Globus pallidus (tissue), 1 donor: ENCODE measurements at places on chromosomes 7 and 10.

DNA sequence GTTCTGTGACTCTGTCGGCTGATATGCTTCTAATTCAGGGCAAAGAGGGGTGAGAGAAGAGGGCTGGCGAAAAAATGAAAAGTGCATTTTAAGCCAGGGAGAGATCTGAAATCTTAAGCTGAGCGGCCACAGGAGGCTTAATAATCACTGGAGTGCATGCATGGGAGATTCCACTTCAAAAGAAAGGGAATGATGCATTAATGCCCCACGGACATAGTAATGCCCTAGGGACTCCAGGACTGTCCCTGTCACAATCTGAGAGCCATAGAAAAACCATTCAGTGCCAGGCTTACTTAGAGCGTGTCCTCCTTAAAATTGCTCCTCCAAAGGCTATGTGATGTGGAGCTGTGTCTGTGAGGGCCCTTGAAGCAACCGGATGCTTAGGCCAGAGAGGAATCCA is 75.1 kb downstream of the NHLRC2 start:
- DNase-seq, result no peak

- DNase-seq, result no peak
Observed at GRCh38 chr7:95041031-95041430, 133.6 kb downstream of the PPP1R9A start.

GRCh38 chr10:97708976-97709946 is 4.3 kb upstream of the MARVELD1 start:
- peak; percentile 47 for DNase-seq

DNA sequence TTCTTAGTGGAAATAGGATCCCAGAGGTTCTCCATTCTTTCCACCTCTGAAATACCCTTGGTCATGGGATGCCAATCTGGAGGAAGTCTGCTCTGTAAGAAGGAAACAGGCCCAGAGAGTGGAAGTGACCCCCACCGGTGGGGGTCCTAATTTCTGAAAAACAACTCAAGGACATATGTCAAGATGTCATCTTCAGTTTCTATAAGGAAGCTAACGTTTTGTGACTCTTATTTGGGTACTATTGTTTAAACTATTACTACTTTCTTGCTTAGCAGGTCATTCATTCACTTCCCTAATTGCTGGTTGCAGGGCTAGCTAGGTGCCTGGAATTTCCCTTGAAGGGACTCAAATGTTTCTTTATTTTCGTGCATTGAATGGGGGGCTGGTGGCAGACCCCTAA is 1.9 kb upstream of the ZNF775 start:
- DNase-seq, result no peak

- DNase-seq, result peak; percentile 49
Observed at GRCh38 chr10:604716-605631, 84.5 kb downstream of the DIP2C start.

DNA sequence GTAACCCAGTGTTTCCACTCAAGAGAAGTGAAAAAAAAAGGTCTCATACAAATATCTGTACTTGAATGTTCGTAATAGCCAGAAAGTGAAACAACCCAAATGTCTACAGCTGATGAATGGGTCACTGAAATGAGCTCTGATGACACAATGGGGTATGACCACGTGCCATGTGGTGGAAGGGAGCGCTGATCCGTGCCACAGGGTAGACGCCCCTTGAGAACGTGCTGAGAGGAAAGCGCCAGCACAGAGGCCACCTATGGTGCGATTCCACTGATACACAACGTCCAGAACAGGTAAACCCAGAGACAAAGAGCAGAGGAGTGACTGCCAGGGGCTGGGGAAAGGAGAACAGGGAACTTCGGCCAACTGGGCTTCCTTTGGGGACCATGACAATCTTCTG is 50.3 kb downstream of the MAD1L1 start:
- DNase-seq, result no peak

- DNase-seq, result no peak
Observed at GRCh38 chr7:148623586-148624282, 33.2 kb downstream of the C7orf33 start.

DNA sequence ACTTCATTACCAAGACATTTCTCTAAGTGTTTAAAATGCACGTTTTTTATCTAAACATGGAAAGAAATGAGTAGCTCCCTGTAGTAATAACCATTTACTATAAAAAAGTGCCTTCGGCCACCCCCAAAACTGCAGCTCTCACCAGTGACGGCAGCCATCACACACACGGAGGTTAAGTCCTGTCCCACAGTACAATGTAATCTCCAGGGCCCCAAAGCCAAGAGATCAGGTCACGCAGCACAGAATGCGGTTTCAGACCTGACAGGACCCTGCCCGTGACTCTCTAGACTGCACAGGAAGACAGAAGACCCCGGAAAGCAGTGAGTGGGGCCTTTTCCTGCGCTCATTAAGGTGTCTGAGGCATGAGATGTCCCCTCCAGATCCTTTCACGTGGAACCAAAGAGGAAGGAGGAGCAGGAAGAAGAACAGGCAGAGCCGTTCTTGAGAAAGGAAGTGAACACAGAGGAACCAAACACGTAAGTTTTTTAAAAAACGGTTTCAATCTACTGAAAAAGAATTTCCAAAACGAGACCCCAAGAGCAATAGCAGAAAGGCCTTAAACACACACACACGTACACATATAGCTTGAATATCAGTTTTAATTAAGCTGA is 125.7 kb downstream of the ZMYND11 start:
- no peak for DNase-seq

DNA sequence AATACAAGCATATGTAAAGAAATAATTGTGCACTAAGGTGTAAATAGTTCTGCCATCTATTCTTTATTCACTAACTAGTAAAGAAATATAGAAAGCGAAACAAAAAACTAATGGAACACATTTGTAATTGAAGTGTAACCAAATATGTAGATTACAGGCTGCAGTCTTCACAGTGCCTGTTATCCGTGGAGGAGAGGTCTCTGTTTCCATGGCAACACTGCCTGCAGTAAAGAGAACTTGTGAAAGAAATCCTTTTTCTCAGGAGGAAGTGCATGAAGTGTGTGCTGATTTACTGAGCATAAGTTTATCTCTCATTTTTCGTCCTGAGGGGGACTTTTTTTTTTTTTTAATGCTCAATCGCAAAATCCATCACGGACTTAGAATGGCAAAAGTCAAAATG is 102.5 kb downstream of the APBB1IP start:
- no peak for DNase-seq

DNA sequence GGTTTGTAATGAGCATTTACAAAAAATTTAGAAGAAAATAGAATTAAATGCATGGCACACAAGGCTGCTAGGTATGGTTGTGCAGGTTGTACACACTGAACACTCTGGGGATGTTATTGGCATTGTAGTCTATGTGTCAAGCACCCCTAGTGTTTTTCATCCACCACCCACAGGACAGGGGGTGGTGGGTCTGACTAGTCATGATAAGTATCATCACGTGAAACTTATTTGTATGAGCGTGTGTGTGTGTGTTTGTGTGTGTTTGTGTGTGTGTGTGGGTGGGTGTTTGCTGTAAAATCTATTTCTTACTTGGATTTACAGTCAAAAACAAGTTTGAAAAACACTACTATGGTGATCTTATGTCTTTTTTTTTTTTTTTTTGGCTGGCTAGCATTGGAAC is 66.5 kb downstream of the MAP3K8 start:
- no peak for DNase-seq
